Activated CD8-positive, alpha-beta memory T cell treated with anti-CD3 and anti-CD28 coated beads, Interleukin-2, amount 10 ng/mL, durations not matched to agents 7 days and 5 days (primary cell): ENCODE measurements at places on chromosomes 12 and 14.

DNA sequence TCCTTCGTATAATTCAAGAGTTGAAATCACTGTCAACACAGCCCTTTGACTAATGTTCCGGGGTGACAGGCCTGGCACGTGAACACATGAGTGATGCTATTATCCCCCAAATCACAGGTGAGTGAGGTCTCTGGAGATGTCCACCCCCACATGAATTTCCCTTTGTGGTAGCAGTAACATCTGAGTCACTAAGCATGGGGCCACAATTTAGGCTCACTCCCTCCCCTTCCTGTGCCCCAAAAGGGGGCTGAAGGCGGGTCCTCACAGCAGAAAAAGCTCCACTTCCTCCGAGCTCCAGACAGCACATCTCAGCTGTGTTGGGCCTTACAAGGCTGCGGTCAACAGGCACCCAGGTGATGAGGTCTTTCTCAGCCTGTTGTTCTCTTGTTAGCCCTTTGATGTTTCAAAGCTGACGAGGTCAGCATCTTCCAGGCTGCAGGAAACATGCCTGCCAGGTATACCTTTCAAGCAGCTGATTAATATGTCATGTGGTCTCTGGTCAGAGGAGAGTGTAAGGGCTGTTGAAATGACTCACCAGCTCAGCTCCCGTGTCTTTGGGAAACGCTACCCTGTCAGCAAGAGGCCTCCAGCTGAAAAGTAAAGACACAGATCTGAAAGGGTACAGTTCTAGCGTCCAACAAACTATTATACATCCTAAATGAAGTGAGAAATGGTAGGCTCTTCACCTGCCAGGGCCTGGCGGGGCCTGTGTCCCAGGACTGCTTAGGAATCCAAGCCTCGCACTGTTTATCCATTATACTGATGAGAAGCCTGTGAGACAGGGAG lies 107.3 kb downstream of the ZFP36L1 start:
- peak overlapping the region; percentile 25 for H3K4me3 ChIP-seq
- DNase-seq, result peak; percentile 87
- no peaks in the 10 kb centered on the region for H3K36me3 ChIP-seq
- peaks cover 48% of the 10 kb centered on the region for H3K4me1 ChIP-seq

DNA sequence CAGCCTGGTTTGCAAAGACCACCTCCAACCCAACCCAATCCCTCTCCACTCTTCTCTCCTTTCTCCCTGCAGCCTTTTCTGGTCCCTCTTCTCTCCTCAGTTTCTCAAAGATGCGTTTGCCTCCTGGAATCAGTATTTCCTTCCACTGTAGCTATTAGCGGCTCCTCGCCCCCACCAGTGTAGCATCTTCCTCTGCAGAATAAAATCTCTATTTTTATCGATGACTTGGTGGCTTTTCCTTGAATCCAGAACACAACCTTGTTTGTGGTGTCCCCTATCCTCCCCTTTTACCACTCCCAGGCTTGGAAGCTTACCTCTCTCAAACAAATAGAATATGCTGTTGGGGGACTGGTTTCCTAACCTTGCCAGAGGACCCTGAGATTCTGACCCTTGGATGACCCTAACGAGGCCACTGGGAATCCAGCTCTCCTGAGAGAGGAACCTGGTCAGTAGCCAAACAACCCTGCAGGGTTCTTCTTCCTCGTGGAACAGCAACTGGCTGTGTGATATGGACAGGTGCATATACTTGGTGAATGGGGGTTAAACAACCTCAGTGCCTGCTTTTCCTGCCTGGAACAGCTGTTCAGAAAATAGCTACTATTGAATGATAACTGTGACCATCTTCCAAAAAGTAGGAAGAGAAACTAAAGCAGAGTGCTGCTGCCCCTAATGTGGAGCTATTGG lies 4.4 kb downstream of the WNT1 start:
- H3K27ac ChIP-seq, result no peak overlapping the region
- no peaks in the 10 kb centered on the region for H3K36me3 ChIP-seq
- peaks cover 42% of the 10 kb centered on the region for H3K4me1 ChIP-seq
- peak overlapping the region; percentile 75 for H3K4me3 ChIP-seq

- peaks cover 54% of the 10 kb centered on the region for H3K27me3 ChIP-seq
- H3K4me3 ChIP-seq, result peak overlapping the region; percentile 79
- peak overlapping the region; percentile 22 for H3K27ac ChIP-seq
- H3K4me1 ChIP-seq, result peaks cover 40% of the 10 kb centered on the region
Observed at GRCh38 chr12:107318806-107319532, 225.6 kb upstream of the CRY1 start.

GRCh38 chr14:103488071-103488470 lies 34.6 kb downstream of the CKB start:
- no peaks in the 10 kb centered on the region for H3K4me1 ChIP-seq
- no peak for DNase-seq
- H3K36me3 ChIP-seq, result peaks cover 28% of the 10 kb centered on the region
- H3K4me3 ChIP-seq, result no peak overlapping the region

GRCh38 chr12:110677206-110677911 lies 11.6 kb downstream of the HVCN1 start:
- peaks cover 49% of the 10 kb centered on the region for H3K4me1 ChIP-seq
- no peaks in the 10 kb centered on the region for H3K27me3 ChIP-seq
- peak; percentile 47 for DNase-seq
- H3K4me3 ChIP-seq, result peak overlapping the region; percentile 1
- H3K36me3 ChIP-seq, result peaks cover 27% of the 10 kb centered on the region

- DNase-seq, result no peak
- H3K4me3 ChIP-seq, result no peak overlapping the region
- no peaks in the 10 kb centered on the region for H3K27me3 ChIP-seq
- no peak overlapping the region for H3K27ac ChIP-seq
- peaks cover 19% of the 10 kb centered on the region for H3K4me1 ChIP-seq
Observed at GRCh38 chr14:51999084-51999483, 9.7 kb downstream of the RTRAF start.

DNA sequence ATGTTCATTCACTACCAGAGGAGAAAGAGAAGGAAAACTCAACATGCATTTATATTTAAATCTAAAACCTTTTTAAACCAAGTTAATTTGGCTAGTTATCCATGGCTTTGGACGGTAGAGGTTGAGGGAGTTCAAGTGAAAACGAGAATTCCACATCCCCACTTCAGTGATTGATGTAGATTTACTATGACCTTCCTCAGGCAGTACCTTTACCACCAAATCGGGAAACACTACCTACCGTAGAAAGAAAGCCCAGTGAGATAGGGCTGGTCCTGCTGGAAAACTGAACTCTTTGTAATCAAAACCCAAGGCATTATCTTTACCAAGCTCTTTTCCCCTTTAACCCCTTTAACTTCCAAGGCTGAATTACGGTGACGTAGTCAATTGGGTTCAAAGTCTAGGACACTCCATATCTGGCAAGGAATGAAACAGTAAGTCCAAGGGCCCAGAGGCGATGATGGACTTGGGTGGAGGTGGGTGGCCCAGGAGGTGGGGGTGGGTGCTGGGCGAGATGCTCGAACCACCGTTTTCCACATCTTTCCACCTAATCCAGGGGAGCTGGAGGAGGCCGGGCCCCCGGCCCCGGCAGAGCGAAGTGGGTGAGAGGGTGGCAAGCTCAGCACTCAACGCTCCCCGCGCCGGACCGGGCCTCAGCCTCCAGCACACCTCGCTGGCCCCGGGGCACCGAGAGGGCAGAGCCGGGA lies 618 bp downstream of the SEC23A start:
- H3K27me3 ChIP-seq, result no peaks in the 10 kb centered on the region
- H3K4me1 ChIP-seq, result peaks cover 48% of the 10 kb centered on the region
- peak overlapping the region; percentile 94 for H3K4me3 ChIP-seq
- H3K27ac ChIP-seq, result peak overlapping the region; percentile 91
- H3K36me3 ChIP-seq, result peaks cover 8% of the 10 kb centered on the region
- no peak for DNase-seq

DNA sequence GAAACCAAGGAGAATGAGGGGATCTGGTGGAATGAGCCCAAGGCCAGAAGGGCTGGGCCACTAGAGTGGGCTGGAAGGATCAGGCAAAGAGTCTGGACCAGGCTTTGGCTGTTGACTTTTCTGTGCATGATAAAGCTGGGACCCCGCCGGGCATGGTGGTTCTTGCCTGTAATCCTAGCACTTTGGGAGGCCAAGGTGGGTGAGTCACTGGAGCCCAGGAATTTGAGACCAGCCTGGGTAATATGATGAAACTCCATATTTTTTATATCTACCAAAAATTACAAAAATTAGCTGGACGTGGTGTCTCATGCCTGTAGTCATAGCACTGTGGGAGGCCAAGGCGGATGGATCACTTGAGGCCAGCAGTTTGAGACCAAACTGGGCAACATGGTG lies 393 bp upstream of the KLHL33 start:
- no peaks in the 10 kb centered on the region for H3K27me3 ChIP-seq
- no peak overlapping the region for H3K4me3 ChIP-seq
- H3K27ac ChIP-seq, result no peak overlapping the region
- no peak for DNase-seq

GRCh38 chr12:29578070-29578469 lies 80.6 kb upstream of the OVCH1 start:
- peaks cover 5% of the 10 kb centered on the region for H3K27me3 ChIP-seq
- H3K36me3 ChIP-seq, result no peaks in the 10 kb centered on the region
- H3K27ac ChIP-seq, result no peak overlapping the region

DNA sequence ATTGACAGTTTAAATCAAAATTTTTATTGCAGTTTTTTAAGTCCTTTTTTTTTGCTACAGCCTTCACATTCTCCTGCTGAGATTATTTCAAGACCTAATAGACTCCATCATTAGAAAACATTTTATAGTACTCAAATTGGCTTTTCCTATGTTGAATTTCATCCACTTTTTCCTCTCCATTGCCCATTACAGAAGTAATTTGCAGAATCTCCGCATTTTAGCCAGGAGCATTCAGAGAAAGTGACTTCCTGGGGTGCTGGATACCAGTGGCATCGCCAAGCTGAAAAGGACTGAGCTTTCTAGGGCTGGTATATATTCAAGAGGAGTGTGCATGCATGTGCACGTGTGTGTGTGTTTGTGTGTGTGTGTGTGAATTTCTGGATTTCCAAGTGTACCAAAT lies 340.8 kb downstream of the PDZRN4 start:
- no peaks in the 10 kb centered on the region for H3K36me3 ChIP-seq
- H3K4me1 ChIP-seq, result no peaks in the 10 kb centered on the region
- no peak for DNase-seq
- H3K27me3 ChIP-seq, result peaks cover 3% of the 10 kb centered on the region

DNA sequence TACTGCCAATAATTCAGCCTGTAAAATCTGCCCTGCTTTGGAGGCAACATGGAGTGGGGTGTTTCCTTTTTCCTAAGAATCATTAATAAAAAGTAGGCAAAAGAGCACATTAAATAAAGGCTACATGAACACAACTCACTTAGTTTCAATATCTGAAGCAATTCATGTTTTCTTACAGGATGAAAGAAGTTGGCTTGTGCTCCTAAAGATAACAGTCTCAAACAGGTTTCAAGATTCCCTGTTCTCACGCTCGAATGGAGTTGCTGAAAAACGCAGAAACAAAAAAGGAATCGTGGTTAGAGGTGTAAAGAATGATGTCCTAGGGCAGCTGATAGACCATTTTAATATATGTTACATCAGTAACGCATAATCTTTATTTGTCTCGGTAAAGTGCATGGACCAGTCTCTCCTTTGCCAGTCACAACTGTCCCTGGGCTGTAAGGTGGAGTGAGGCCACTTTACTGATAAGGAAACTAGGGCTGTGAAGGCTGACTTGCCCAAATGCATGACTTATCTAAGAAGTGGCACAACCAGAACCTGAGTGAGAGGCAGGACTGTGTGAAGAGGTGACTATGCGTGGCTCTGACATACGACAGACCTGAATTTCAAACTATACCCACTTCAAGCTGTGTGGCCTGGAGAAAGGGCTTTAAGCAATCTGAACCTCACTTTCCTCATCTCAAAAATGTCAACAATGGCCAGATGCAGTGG lies 12.6 kb downstream of the GIT2 start:
- H3K36me3 ChIP-seq, result peaks cover 65% of the 10 kb centered on the region
- no peak overlapping the region for H3K27ac ChIP-seq
- no peaks in the 10 kb centered on the region for H3K27me3 ChIP-seq
- no peak for DNase-seq

GRCh38 chr12:26938701-26939062 lies 412 bp downstream of the FGFR1OP2 start:
- H3K27ac ChIP-seq, result peak overlapping the region; percentile 97
- H3K27me3 ChIP-seq, result no peaks in the 10 kb centered on the region

- DNase-seq, result no peak
- H3K4me1 ChIP-seq, result peaks cover 74% of the 10 kb centered on the region
- no peaks in the 10 kb centered on the region for H3K27me3 ChIP-seq
- H3K27ac ChIP-seq, result no peak overlapping the region
Observed at GRCh38 chr14:75545907-75546306, 23.6 kb downstream of the BATF start.

DNA sequence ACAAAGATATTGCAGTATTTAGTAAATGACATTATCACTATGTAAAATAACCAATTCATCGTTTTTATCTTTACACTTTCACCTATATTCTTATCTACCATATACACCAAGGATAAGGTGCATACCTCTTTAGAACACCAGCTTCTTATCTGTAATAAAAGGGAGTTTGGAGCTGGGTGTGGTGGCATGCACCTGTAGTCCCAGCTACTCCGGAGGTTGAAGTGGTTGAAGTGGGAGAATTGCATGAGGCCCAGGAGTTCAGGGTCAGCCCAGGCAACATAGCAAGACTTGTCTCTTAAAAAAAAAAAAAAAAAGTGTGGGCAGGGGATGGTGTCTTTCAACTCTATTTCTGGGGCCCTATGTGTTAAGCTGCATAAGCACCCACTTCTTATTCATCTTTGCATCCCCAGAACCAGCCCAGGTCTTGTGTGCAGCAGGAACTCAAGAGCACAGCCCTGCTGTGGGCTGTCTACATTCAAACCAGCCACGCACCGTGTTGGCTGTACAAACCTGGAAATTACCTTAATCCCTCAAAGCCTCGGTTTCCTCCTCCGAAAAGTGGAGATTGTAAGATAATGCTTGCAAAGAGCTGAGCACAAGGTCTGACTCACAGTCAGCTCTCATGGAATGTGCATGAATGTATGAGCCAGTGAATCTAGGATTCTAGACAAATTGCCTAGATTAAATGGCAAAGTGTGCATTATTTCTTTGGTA lies 256.6 kb upstream of the FOXN3 start:
- no peak overlapping the region for H3K4me3 ChIP-seq
- DNase-seq, result no peak
- peaks cover 3% of the 10 kb centered on the region for H3K36me3 ChIP-seq
- peaks cover 29% of the 10 kb centered on the region for H3K4me1 ChIP-seq
- H3K27ac ChIP-seq, result no peak overlapping the region
- no peaks in the 10 kb centered on the region for H3K27me3 ChIP-seq

GRCh38 chr12:72288911-72289310 lies 16.7 kb downstream of the TRHDE start:
- H3K4me3 ChIP-seq, result no peak overlapping the region
- no peaks in the 10 kb centered on the region for H3K4me1 ChIP-seq
- no peaks in the 10 kb centered on the region for H3K36me3 ChIP-seq
- no peaks in the 10 kb centered on the region for H3K27me3 ChIP-seq

- H3K36me3 ChIP-seq, result peaks cover 29% of the 10 kb centered on the region
- H3K27me3 ChIP-seq, result no peaks in the 10 kb centered on the region
- H3K4me1 ChIP-seq, result no peaks in the 10 kb centered on the region
Observed at GRCh38 chr12:68761442-68761812, 15.5 kb downstream of the SLC35E3 start.

GRCh38 chr12:68976395-68976841 lies 43.4 kb upstream of the CPM start:
- H3K27me3 ChIP-seq, result peaks cover 2% of the 10 kb centered on the region
- H3K4me3 ChIP-seq, result no peak overlapping the region
- no peak for DNase-seq

- peaks cover 92% of the 10 kb centered on the region for H3K4me1 ChIP-seq
- peak overlapping the region; percentile 38 for H3K27ac ChIP-seq
- DNase-seq, result no peak
- no peaks in the 10 kb centered on the region for H3K27me3 ChIP-seq
Observed at GRCh38 chr14:69665631-69666030, 54.2 kb downstream of the SUSD6 start.

- H3K27ac ChIP-seq, result no peak overlapping the region
- no peak overlapping the region for H3K4me3 ChIP-seq
- H3K27me3 ChIP-seq, result no peaks in the 10 kb centered on the region
- no peaks in the 10 kb centered on the region for H3K4me1 ChIP-seq
- no peak for DNase-seq
- no peaks in the 10 kb centered on the region for H3K36me3 ChIP-seq
Observed at GRCh38 chr14:51020024-51020710, 74.7 kb downstream of the TRIM9 start.
